Esophagus squamous epithelium (tissue), 5 donors: ENCODE measurements at places on chromosomes 3 and 15.

DNA sequence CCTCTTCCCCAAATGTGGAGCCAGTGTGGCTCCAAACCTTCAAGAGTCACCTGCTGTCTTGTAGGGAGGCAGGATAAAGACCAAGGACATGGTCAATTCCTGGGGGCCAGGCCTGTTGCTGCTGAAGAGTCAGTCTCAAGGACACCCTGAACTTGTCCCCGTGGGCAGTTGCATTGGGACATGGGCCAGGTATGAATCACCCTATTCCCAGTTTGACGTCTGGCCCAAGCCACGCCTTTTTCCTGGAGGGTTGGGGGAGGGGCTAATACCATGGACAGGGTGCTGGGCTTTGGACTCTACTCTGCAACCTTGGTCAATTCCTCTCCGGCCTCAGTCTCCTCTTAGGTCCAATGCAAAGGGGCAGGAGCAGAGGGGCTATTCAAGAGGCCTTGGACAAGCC is 10.4 kb downstream of the ATP2B2 start:
- DNase-seq = no peak

- no peak for DNase-seq
These were observed 20.5 kb downstream of the GALK2 start for GRCh38 chr15:49190586-49190985.

- DNase-seq = no peak
These were observed 11.7 kb downstream of the PXYLP1 start for GRCh38 chr3:141243271-141243707.

- no peak for DNase-seq
These were observed 87.3 kb upstream of the PRR23E start for GRCh38 chr3:127105587-127105986.

GRCh38 chr3:147760085-147760484 is 350.9 kb downstream of the ZIC1 start:
- no peak for DNase-seq

GRCh38 chr3:11774296-11774877 is 72.3 kb downstream of the TAMM41 start:
- no peak for DNase-seq

GRCh38 chr15:66089049-66089448 is 164.5 kb downstream of the MEGF11 start:
- DNase-seq = no peak

DNA sequence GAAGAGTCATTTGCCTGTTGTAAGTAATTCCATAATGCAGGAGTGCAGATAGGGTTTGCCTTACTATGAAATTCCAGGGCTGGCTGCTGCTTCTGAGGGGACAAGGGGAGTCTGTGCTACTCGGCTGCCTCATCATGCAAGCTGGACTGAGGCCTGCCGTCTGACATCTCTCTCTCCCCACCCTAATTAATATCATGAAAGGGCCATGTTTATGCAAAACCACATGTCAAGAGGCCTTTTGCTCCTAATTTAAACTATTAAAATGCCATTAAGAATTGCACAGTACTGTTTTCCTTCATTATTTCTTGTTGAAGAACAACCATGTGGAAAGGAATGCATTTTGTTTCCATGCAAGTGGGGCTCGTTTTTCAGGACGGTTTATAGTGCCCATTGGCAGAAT is 26.3 kb downstream of the CHST2 start:
- no peak for DNase-seq

GRCh38 chr15:29711531-29711930 is 110.7 kb downstream of the TJP1 start:
- DNase-seq = no peak

GRCh38 chr3:195802261-195802701 is 9.4 kb downstream of the MUC4 start:
- DNase-seq = no peak

DNA sequence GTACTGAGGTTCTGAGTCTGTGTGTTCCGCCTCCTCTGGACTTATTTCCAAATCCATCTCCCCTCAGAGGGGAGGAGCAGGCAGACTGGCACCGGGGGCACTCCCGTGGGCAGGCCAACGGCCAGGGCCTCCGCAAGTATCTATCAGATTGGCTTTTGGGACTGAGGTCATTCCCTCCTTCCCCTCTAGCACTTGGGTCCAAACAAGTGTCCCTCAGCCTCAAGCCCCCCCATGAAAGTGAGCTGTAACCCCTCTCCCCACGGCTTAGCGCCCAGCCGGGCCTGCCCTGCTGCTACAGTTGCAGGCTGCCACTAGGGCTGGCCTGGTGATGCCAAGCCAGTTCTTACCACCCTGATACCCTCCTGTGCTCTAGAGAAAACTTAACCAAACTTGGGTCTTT is 17.4 kb downstream of the ITGA11 start:
- no peak for DNase-seq

GRCh38 chr15:59828861-59829260 is 139.7 kb upstream of the BNIP2 start:
- no peak for DNase-seq

GRCh38 chr3:34132069-34132692 is 333.8 kb downstream of the PDCD6IP start:
- no peak for DNase-seq

GRCh38 chr3:72786668-72787067 is 61.6 kb downstream of the SHQ1 start:
- DNase-seq = no peak
